Substantia nigra (tissue), 51 donors: ENCODE measurements at places on chromosomes 7 and 10.

DNA sequence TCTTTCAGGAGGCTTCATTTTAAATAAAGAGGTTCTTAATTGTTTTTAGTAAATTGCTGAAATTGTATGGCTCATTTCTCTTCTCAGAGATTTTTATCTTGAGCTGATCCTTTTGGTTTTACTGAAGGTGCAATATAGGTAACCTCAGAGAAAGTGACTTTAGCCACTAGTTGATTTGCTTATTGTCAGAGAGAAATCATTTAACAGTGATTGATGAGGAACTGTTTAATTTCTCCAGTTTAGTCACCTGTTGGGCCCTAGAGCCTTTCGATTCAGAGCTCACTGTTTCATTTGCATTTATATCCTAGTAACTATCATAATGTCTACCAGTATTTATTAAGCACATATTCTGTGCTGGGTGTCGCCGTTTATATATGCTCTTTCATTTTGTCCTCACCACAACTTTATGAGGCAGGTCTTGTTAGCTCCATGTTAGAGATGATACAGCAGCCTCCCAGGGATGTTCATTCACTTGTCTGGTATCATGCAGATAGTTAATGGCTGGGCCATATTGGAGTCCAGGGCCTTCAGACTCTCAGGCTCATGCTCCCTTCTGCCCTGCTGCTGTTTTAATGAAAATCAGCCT is 42.1 kb downstream of the KAT6B start:
- DNase-seq, result no peak

DNA sequence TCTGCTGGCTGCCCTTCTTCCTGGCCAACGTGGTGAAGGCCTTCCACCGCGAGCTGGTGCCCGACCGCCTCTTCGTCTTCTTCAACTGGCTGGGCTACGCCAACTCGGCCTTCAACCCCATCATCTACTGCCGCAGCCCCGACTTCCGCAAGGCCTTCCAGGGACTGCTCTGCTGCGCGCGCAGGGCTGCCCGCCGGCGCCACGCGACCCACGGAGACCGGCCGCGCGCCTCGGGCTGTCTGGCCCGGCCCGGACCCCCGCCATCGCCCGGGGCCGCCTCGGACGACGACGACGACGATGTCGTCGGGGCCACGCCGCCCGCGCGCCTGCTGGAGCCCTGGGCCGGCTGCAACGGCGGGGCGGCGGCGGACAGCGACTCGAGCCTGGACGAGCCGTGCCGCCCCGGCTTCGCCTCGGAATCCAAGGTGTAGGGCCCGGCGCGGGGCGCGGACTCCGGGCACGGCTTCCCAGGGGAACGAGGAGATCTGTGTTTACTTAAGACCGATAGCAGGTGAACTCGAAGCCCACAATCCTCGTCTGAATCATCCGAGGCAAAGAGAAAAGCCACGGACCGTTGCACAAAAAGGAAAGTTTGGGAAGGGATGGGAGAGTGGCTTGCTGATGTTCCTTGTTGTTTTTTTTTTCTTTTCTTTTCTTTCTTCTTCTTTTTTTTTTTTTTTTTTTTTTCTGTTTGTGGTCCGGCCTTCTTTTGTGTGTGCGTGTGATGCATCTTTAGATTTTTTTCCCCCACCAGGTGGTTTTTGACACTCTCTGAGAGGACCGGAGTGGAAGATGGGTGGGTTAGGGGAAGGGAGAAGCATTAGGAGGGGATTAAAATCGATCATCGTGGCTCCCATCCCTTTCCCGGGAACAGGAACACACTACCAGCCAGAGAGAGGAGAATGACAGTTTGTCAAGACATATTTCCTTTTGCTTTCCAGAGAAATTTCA is 1.7 kb downstream of the ADRB1 start:
- DNase-seq, result no peak

GRCh38 chr10:120436439-120437112 is 20.5 kb upstream of the PLPP4 start:
- no peak for DNase-seq

- DNase-seq, result peak; percentile 36
Measured at GRCh38 chr10:124539935-124540641, 78.5 kb downstream of the LHPP start.

DNA sequence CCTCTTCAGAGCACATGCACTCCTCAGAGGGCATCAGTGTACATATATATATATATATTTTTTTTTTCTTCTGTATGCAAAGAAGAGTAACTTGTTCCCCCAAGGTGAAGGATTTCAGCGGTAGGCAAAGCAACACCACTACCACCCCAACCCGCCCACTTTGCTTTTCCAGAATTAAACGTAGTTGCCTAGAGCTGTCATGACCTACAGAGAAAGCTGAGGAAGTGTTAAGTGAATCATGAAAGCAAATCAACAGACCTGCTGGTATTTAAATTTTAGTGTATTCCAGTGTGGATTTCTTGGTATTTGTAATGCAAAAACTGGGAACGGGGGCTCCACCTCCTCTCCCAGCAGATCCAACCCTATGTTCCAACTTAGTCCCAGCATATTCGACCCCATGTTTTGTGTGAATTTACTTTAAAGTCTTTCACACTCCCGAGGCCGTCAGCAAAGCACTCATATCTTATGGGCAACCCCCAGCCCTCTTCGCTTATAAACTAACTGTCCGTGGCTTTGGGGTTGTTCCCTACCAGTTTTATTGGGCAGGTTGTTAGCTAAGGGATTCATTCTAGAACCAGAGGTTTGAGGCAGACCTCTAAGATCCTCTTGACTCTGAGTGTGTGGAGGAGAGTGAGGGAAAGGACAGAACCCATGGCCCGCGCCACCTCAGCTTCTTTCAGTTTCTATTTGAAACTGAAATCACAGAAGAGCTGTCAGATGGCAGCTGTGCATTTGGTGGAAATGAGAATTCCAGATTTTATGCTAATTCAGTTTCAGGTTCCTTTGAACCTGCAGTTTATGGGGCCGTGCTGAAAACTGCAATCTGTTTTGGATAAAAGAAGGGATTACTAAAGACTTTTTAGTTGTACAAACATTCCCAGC is 450.2 kb upstream of the GALNT17 start:
- DNase-seq, result no peak

- DNase-seq, result peak; percentile 47
Measured at GRCh38 chr10:68208424-68209042, 23.4 kb downstream of the ATOH7 start.
